ENCODE measurements at places on chromosomes 6 and 20.

DNA sequence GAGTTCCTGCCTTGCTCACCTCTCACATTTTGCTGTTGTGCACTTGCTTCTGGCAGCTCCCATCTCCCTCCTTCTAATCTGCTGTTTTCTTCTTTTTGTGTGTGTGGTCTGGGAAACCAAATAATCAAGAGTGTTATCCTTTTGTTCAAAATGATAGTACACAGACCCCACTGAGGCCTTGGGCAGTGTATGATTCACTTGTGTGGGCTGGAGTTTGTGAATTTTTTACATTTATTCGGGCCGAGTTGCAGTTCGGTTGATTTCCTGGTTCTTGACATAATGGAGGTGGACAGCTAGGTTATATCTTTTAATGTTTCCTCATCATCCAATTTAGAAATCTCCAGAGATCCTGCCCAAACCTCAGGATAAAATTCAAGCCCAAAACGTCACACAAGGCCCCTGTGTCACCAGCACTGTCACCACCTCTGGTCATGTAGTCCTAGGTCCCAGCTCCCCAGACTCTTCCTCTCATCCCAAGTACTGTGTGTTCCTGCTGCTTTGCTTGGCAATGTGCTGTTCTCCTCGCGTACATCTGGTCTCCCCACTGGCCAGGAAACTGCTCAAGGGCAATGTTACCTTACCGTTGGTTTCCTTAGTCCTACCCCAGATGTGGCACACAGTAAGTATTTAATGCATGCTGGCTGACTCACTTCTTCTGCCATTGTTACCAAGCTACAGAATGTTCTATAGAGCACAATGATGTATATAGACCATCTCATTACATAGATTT lies 55.7 kb upstream of the PHACTR2 start:
- no peak for DNase-seq

DNA sequence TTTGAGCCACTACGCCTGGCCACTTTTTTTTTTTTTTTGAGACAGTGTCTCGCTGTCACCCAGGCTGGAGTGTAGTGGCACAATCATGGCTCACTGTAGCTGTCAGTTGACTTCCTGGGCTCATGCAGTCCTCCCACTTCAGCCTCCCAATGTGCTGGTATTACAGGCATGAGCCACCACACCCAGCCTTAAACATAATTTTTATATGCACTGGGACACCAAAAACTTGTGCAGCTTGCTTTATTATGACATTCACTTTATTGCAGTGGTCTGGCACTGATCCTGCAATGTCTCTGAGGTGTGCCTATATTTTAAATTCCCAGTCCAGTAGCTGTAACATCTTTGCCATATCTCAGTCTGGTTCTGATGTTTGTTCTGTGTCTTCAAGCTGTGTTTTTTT lies 34.7 kb downstream of the KAT14 start:
- no peak for DNase-seq

- DNase-seq = no peak
Measured at GRCh38 chr6:155647354-155647753, 191.7 kb upstream of the NOX3 start.

DNA sequence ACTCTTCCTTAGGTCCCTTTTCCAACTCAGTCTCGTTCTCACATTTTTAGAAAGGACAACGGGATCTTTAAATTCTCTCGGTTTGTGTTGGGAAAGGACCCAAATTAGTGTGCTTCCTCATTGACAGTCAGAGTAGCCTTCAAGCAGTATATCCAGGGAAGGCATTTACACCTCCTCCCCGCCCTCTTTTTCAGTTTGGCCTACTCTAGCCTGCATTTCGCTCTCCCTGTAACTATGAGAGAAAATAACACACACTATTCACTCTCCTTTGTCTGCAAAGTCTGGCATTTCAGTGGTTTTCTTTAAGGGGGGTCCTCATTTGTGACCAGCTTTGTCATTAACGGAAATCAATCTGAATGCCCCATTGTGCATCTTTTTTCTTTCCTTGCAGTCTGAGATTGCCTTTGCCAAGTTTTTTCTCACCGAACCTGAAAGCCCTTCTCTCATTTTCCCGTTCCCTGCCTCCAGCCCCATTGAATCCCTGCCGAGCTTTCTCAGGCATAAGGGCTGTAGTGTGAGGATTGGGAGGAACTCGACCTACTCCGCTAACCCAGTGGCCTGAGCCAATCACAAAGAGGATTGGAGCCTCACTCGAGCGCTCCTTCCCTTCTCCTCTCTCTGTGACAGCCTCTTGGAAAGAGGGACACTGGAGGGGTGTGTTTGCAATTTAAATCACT lies 393 bp upstream of the FABP7 start:
- no peak for DNase-seq

GRCh38 chr20:33444797-33445560 lies 1.4 kb upstream of the SNTA1 start:
- DNase-seq = no peak

- DNase-seq = no peak
Measured at GRCh38 chr6:158512809-158513208, 47.1 kb upstream of the TMEM181 start.

DNA sequence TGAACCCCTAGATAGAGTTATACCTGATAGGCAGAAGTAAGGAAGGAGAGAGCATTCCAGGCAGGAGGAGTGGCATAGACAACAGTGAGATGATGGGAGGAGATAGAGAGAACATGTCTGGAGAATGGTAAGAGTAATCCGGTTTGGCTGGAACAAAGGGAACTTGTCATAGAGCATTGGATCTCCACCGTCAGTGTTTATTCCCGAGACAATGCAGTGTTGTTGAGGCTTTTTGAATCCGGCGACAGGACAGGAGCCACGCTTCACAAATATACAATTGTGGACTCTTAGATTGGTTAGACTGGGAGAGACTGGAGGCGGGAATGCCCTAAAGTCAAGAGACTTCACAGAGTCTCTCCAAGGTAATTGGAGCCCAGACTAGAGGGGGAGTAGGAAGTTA lies 119.8 kb downstream of the ANKS1A start:
- DNase-seq = no peak

GRCh38 chr6:71642793-71643192 lies 243.6 kb upstream of the RIMS1 start:
- DNase-seq = no peak

GRCh38 chr6:5674141-5674540 lies 332.6 kb downstream of the NRN1 start:
- DNase-seq = no peak

GRCh38 chr6:17971128-17972073 lies 16.0 kb downstream of the KIF13A start:
- DNase-seq = no peak

DNA sequence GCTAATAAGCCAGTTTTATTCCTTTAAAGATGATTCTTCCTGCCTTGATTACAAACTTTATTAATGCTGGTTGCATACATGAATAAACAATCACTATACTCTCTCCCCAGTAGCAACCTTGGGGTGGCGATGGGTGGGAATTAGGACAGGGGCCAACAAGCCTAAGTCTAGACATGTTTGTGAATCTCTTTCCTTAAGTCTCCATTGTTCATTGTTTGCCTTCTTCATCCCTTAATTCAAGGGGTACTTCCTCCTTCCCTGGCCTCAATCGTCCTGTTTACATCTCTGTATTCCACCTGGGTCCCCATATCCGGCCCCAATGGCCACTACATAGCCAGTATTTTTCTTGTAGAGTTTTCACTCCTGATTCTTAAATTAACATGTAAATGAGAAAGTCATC lies 66.0 kb downstream of the ARHGAP18 start:
- no peak for DNase-seq

GRCh38 chr6:166153966-166154365 lies 13.7 kb downstream of the TBXT start:
- DNase-seq = no peak

GRCh38 chr6:43842231-43842794 lies 72.3 kb downstream of the VEGFA start:
- DNase-seq = no peak

DNA sequence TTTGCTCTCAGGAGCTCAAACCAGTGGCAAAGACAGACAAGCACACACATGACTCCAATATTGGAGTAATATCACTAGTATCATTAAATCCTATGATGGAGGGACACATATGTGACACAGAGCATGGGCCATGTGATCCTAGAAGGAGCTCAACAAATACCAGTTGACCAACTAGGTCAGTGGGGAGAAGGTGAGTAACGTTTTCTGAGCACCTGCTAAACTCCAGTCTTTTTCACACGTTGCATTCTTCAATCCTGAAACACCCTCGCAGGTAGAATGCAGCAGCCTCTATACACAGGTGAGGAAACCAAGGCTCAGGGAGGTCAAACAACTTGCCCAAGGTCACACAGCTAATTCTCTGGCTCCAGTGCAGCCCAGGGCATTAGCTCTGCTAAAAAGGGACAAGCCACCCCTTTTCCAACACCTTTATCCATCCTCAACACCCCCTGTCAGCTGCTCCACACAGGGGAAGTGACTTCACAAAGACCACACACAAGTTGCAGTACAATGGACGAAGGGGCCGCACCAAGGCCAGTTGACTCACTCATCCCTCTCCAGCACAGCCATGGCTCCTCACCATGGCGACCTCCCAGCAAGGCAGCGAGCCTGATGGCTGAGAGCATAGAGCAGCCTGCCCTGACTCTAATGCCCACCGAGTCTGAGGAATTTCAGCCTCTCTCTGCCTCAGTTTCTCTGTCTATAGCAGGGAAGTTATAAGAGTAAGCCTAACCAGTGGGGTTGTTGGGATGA lies 4.4 kb downstream of the CAPN11 start:
- DNase-seq = no peak

GRCh38 chr6:43943099-43943766 lies 173.2 kb downstream of the VEGFA start:
- DNase-seq = no peak

- no peak for DNase-seq
Measured at GRCh38 chr6:129215916-129216520, 333.1 kb downstream of the LAMA2 start.

DNA sequence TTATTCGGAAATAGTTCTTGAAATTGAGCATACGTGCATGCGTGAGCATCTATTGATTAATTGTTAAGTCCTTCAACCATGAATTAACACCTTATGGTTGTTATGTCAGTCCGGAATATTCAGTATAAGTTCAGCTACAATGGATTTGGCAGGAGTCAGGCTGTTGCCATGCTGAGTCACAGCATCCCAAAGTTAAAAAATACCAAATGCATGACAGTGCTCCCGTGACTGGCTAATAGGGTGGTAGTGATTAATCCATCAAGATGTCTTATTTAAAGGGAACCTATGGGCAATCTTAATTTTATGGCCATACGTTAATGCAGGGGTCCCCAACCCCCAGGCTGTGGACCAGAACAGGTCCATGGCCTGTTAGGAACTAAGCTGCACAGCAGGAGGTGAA lies 10.5 kb downstream of the RAE1 start:
- no peak for DNase-seq

DNA sequence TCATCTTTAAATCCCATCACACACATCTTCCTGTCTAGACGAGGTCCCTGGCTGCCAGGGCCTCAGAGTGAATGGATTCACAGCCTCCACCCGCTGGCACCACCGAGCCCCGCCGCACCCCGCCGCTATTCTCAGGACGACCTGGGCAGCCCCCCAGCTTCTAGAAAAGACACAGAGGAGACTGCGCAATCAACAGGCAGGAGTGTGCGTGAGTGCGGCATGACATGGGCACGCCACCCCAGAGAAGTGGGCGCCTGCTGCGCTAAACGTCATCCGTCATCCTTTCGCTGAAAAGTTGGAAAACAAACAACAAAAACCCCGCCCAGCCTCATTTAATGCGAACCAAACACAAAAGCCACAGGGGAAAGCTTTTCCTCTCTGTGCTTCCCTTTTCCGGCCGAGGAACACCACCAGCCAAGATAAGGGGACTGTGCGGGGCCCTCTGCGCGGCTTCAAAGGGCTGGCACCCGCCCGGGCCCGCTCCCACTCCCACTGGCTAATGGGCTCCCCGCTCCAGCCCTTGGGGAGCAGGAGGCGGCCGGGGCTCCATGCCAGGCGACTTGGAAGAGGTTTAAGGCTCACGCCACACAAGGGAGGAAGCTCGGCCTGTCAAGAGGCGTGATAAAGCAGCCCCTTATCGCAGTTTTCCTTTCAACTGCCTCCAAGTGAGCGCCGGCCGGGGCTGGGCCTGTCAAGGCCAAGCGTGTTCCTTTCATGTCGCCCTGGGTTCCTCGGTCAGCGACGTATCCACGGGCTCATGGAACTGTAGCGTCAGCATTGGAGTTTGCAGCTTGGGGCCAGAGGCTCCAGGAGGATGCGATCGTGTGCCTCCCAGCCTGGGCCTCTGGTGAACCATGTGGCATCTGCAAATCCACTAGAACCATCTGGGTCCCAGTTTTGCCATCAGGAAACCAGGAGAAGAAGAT lies 50.1 kb downstream of the NFATC2 start:
- no peak for DNase-seq

GRCh38 chr6:149109397-149110070 lies 208.0 kb upstream of the TAB2 start:
- no peak for DNase-seq

GRCh38 chr6:73713426-73714147 lies 17.6 kb downstream of the CD109 start:
- peak; percentile 5 for DNase-seq

DNA sequence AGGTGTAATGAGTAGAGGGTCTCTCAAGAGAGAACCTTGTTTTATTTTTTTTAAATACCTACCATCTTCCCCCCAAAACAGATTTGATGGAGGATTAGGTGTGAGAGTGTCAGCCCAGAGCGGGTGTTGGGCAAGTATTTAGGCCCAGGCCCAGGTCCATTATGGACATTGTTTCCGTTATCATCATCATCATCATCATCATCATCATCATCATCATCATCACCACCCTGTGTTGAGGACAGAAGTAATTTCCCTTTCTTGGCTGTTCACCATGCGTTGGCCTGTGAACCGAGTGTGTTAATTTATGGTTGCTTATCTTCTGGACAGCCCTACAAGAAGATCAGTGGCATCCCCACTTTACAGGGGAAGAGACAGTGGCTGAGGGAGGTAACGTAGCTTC lies 28.6 kb downstream of the PSMF1 start:
- DNase-seq = no peak

DNA sequence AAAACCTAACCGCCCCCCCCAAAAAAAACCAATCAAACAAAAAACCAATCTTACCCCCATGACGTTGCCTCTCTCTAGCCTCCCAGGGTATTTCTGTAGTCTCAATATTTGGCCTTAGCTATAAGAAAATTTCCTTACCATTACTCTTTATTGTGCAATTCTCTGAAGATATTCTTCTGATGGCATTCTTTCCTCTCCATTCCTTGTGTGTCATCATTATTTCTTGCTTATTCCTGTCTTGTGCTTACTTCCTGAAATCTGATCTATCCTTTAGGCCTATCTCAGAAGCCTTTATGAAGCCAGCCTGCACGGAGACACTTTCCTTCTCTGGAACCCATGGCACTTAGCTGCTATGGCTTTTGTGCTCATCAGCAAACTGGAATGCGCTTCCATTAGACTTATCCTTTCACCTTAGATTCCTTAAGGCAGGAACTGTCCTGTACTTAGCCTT lies 65.9 kb upstream of the DDR1 start:
- DNase-seq = no peak

DNA sequence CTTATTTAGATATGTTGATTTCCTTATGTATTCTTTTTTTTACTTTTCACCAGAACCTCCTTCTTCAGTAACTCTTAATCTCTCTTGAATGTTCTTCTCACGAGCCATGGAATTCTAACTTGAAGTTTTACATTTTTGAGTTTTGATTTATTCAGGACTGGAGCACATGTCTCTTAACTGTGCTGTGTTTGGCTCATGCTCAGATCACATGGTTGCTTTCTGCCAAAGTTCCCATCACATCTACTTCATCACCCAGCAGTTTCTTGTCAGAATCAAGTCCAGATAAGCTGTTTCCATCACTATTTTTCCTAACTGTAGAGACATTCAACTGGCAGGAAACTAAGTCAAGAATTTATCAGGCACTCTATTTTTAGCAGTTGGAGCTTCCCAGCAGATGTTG lies 31.7 kb downstream of the SLC35A1 start:
- no peak for DNase-seq
